Natural killer cell (primary cell): ENCODE measurements at places on chromosomes 5 and 9. TPM values are rescaled to one million over a fixed set of nuclear protein-coding genes. Genes with fewer than 3 reads are reported as not detected.

DNA sequence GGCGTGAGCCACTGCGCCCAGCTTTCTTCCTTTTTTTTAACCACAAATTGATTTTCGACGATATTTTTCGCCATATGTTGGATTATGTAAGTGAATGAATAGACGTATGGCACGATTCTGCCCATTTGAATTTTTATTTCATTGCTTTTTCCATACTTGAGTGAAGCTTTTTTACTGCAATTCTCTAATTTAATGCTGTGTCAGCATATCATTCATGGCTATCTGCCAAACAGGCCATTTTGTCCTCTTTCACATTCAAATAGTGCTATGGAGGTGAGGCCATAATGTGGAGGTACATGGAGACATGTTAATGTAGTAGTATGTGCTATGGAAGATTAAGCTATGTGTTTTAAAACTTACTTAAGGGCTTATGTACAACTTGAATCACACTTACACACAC lies 152.1 kb upstream of the TUSC1 start:
- no peak for DNase-seq

- DNase-seq, result no peak
These were observed 485 bp upstream of the HABP4 start for GRCh38 chr9:96449523-96449844.

GRCh38 chr5:1202026-1202797 lies 817 bp downstream of the SLC6A19 start:
- DNase-seq, result no peak

- DNase-seq, result no peak
These were observed 32.9 kb downstream of the PRRX2 start for GRCh38 chr9:129698254-129698757.

Gene TICAM2
- 1.4 TPM for total RNA-seq
